Brain microvascular endothelial cell (primary cell): ENCODE measurements at places on chromosomes 4 and X.

DNA sequence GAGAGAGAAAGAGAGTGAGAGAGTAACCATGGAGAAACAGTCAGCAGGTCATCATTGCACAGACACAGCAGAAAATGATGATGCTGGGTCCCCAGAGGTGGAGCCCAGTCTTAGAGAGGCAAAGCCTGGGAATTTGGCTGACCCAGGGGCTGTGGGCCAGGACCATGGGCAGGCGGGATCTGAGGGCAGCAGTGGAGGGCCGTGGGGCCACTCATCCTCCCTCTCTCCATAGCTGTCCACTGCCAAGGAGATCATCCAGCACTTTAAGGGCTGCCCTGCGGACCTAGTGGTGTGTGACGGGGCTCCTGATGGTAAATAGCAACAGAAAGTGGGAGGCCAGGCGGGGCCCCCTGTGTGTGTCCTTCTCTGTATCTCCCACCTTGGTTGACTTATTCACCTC, 2.8 kb downstream of the FTSJ1 start:
- no peak for DNase-seq

DNA sequence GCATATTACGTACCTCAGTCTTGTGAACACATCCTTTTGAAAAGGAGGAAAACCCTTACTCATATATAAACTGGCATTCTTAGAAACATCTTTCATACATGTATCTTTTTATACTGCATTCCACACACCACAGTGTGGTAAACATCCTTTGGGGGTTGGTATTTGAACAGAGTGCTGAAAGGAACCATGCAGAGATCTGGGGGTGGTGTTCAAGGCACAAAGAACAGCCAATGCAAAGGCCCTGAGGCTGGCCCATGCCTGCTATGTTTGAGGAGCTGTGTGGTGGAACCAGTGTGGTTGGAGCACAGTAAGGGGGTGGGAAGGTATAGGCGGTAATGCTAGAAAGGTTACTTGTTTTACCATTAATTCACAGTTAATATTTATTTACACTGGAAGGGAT, 2.0 kb downstream of the ELK1 start:
- DNase-seq: no peak

DNA sequence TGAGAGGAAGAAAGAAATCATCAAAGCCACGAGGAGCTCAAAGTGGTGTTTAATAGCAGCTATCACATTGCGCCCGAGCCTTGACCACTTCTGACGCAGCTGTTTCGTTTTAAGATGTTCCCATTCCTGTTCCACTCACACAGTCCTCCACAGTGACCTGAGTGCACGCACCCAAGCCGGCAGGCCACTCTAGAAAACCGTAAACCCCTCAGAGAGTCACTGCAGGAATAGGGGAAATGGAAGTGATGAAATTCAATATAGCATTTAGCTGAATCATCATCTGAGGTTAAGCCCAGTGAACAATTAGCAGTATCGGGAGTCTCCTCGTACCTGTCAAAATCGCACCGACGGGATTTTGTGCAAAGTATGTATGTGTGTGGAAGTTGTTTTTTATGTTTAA, 17.9 kb upstream of the HAND2 start:
- no peak for DNase-seq

DNA sequence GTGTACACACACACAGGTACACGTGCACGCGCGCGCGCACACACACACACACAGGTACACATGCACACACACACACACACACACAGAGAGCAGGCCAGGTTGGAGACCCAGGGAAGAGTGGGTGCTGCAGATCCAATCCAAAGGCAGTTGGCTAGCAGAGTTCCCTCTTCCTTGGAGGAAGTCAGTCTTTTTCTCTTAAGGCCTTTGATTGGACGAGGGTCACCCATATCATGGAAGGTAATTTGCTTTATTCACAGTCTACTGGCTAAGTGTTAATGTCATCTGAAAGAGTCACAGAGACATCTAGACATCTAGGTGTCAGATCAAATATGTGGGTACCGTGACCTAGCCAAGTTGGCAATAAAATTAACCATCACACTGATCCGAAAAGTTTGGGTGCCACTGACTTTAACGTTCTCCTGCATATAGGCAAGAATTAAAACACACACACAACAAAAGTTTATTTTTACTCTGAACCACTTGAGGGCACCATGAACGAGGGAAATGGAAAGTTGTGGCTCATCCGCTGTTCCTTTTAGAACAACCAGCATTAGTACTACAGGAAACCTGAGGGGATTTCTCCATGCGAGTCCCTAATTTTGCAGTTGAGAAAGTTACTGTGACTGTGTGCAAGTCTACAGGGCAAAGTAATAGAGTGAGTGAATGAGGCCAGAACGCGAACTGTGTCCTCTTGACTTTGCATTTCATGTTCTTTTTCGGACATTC, 66.0 kb upstream of the STOX2 start:
- DNase-seq: peak; percentile 5

DNA sequence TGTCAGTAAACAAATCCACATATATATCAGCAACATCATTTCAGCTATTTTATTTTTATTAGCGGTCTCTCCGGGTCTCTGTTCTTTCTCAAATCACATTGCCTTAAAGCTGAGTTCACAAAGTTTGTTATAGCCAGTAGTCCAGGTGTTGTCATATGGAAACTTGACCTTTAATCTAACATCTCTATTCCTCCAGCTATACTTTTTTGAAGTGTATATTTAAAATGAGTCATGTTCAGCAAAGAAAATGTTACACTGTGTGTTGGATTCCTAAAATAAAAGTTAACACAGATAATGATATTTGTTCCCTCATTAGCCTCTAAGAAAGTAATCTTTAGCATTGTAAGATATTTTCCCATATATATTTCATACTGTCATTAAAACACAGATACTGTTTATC, 63.6 kb downstream of the SMARCAD1 start:
- no peak for DNase-seq

- peak; percentile 60 for DNase-seq
These were observed 75.4 kb downstream of the SH3KBP1 start for GRCh38 chrX:19811807-19812604.
